ENCODE measurements at places on chromosomes 7 and 10. TPM values are rescaled to one million over a fixed set of nuclear protein-coding genes. Genes with fewer than 3 reads are reported as not detected.

DNA sequence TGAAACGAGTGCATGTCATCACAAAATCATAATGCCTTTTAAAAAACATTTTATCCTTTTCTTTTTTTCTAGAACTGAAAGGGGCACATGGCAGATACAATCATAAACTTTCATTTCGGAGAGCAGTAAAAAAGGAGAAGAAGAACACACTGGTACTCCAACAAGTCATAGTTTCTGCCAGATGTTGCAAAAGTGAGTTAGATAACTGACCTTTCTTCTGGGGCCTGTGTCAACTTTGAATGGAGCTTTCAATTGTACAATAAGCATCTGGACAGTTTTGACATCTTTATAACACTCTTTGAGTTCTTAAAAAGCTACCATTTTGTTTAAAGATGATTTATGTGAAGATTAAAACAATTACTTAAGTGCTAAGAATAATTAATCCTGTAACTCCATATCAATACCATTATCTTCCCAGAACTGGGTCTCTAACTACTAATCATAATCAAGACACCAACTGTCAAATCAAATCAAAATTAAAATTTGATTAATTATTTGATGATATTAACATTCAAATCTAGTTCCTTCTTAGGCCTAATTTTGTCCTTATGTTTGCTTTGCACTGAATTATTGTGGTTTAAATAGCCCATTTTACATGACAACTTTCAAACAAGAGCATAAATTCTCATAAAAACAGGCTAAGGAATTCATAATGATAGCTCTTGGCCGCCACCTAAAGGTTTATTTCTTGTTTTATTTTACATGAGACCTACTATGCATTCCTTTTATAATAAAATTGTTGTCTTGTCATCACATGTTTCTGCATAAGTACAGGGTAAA, 19.5 kb upstream of the ITGB8 start:
- no peak overlapping the region for H3K4me3 ChIP-seq
- no peaks in the 10 kb centered on the region for H3K27me3 ChIP-seq
- no peaks in the 10 kb centered on the region for H3K36me3 ChIP-seq

Gene ZNF467
- 20.8 TPM for total RNA-seq

Gene UPK3B
- total RNA-seq = 5.5 TPM

DNA sequence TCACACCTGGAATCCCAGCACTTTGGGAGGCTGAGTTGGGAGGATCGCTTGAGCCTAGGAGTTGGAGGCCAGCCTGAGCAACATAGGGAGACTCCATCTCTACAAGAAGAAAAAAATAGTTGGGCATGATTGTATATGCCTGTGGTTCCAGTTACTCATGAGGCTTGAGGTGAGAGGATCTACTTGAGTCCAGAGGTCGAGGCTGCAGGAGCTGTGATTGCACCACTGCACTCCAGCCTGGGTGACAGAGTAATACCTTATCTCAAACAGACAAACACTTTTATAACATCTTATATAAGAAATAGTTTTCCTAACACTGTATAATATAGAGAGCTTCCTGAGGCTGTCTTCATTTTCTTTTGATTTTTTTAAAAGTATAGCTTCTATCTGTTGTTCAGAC, 448.4 kb upstream of the COBL start:
- H3K27me3 ChIP-seq = no peaks in the 10 kb centered on the region
- no peak overlapping the region for H3K27ac ChIP-seq
- H3K36me3 ChIP-seq = no peaks in the 10 kb centered on the region
- no peak overlapping the region for H3K4me3 ChIP-seq
- no peak for DNase-seq
- no peaks in the 10 kb centered on the region for H3K4me1 ChIP-seq

DNA sequence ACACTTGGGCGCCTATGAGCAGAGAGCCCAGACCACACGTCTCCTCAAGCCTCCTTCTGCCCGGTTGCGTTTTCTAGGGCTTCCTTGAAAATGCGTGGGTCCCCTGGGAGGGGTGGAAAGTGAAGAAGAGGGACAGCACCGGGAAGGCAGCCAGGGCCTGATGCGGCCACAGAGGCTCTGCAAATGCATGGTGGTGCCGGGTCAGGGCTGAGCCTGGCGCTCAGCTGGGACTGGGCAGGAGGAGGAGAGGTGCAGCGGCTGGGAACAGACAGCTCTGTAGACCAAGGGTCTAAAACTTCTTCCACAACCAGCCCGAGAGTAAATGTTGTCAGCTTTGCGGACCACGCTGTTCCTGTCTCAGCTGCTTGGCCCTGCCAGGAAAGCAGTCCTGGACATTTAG, 1.6 kb downstream of the DPYSL4 start:
- H3K4me3 ChIP-seq = no peak overlapping the region
- H3K27ac ChIP-seq = no peak overlapping the region
- peaks cover 80% of the 10 kb centered on the region for H3K27me3 ChIP-seq
- H3K4me1 ChIP-seq = peaks cover 4% of the 10 kb centered on the region
- no peak for DNase-seq

DNA sequence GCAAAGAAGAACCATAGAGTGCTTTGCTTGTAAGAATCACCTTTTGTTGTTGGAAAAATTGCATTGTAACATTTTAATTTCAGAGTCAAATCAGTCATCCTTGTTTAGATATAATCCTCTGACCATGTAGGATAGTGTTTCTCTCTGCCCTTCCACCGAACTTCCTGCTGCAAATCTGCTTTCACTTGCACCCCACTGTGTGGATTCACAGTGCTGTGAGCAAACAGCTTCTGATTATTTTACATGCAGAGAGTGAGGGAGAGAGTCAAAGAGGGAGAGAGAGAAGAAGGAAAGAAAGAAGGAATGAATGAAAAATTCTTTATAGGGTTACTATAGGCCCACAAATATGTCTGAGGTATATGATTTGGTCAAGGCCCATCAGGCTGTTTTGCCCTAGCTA, 30.0 kb upstream of the SEM1 start:
- H3K4me1 ChIP-seq = no peaks in the 10 kb centered on the region
- H3K4me3 ChIP-seq = no peak overlapping the region
- peaks cover 23% of the 10 kb centered on the region for H3K27me3 ChIP-seq

- no peaks in the 10 kb centered on the region for H3K27me3 ChIP-seq
- H3K4me3 ChIP-seq = no peak overlapping the region
- H3K27ac ChIP-seq = no peak overlapping the region
Observed at GRCh38 chr10:86306628-86307278, 59.8 kb downstream of the GRID1 start.

Gene AKR1D1
- total RNA-seq = not detected

All from left lung (tissue), 14 donors.